Right cardiac atrium (tissue), 5 donors: ENCODE measurements at places on chromosomes 13 and 19. TPM values are rescaled to one million over a fixed set of nuclear protein-coding genes. Genes with fewer than 3 reads are reported as not detected.

- DNase-seq, result no peak
Observed at GRCh38 chr19:50967929-50968715, 1.3 kb downstream of the KLK6 start.

- no peak for DNase-seq
Observed at GRCh38 chr13:46614582-46614981, 61.6 kb downstream of the LRCH1 start.

- no peak for DNase-seq
Observed at GRCh38 chr13:46361276-46361934, 25.6 kb downstream of the RUBCNL start.

Gene SRRM5
- total RNA-seq, result 0.29 TPM

Gene C19orf85
- total RNA-seq, result not detected

DNA sequence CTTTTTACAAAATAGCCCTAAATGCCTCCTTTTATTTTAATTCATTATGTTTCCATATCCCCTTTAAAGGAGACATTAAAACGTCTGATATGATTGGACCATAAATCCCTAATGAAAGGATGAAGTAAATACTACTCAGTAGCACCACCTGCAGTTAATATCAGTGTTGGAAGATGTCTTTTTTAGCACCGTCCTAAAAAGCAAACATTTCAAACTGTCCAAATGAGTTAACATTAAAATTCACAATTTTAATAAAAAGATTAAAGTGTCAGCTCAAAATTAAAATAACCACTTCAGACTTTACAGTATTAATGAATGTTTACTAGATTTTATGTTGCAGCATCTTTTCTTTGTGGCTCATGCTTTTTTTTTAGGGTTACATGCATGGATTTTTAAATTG, 12.3 kb downstream of the ZNF507 start:
- no peak for DNase-seq

GRCh38 chr13:110444226-110444653, 117.3 kb downstream of the RAB20 start:
- DNase-seq, result no peak

Gene SIGLEC10
- total RNA-seq, result 3.5 TPM

DNA sequence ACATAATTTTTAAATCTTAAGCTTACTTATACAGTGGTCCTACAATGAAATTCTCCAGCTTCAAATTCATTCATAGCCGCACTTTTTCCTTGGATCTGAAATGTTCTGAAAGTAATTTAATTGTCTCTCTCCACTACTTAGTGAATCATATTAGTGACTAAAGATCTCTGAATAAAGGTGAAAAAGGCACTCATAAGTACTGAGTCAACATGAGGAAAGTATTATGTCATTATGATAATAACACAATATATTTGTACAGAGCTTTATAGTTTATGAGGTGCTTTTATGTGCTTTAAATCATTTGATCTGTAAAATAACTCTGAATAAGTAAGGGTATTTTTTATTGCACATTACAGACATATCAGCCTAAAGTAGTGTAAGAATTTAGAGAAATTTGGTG, 628.2 kb upstream of the SLITRK5 start:
- DNase-seq, result no peak

DNA sequence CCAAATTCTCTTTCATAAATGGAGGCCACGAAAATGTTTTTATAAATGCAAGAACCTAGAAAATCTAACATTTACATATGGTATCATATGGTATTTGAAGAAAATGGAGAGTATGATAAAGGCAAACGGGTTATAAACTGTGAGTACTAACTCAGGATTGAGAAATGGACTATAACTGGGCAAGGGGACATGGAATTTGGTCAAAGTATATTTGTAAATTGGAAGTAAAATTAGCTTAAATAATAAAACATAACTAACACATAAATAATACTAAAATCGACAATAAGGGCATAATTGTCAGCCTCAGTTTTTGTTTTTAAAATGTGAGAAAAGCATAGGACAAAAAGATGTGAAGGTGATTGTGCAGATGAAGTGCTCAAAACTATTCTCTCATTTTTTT, 1516.3 kb upstream of the MIR17HG start:
- DNase-seq, result no peak

DNA sequence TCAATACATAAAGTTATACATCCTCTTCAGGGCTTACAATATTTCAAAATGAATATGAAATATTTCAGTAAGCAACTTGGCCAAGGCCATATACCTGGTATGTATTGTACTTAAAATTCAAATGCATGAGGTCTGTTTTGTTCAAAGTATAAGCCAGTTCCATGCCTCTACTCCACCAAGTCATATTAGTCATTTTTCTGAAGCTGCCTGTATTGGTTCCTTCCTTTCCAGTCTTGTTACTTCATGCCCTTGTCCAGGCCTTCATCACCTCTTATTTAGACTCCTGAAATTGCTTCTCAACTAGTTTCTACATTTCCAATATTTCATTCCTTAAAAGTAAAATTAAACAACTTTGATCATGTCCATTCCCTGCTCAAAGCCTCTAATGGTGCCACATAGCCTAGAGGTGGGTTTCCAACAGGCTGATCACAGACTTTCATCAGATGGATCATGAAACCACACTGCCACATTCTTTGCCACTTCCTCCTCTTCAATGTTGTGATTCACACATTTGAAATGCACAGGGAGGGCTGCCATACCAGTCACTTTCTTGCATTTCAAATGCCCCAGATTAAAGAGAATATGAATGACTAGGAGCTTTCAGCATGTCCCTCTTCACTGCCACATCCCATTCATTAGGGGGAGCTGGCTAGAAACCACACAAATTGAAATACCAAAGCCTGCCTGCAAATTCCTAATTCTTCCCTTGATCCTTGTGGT, 424.1 kb upstream of the DACH1 start:
- DNase-seq, result no peak
